ENCODE measurements at places on chromosomes 1 and 21.

DNA sequence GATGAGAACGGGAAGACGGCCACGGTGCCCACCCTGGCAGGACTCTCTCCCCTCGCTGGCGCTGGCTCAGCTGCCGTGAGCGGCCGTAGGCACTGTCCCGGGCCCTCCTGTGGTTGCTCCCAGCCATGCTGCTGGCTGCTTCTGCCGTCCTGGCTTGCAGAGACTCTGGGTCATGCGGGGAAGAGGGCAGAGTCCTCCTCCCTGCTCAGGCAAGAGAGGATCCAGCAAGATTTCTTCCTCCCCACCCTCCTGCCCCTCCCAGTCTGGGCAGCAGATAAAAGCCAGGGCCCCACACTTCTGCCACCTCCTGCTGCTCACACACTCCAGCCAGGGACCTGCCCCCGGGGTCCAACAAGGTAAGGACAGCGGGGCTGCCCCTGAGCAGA lies 60.1 kb downstream of the AGPAT3 start:
- DNase-seq, result no peak

- DNase-seq, result no peak
Measured at GRCh38 chr1:185464777-185465176, 147.7 kb upstream of the IVNS1ABP start.

- peak; percentile 94 for DNase-seq
Measured at GRCh38 chr1:75723989-75724471, 479 bp upstream of the ACADM start.

DNA sequence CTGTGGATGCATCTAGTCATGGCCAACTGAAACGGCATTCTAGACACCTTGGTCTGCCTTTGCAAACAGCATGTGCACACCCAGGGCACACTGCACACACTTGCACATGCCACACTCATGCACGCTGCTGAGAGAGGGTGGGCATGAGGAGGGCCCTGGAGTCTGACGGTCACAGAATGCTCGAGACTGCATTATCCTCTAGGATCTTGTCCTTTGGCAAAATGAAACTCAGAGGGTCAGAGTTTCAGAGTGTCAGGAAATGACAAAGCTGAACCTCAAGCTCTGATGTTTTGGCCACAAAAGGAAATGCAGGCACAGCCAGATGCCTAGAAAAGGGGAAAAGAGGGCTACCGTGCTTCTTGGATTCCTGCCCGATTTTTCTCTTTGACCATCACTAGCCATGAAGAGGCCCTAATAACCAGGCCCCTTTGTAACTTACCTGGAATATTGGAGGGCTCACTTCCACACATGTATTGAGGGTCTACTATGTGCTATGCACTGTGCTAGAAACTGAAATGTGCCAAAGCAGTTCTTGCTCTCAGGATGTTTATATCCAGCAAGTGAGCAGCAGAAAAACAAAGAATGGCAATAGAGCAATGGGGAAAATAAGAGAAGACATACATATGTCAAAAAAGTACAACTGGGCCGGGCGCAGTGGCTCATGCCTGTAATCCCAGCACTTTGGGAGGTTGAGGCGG lies 65.4 kb downstream of the TOMM20 start:
- DNase-seq, result no peak

- DNase-seq, result no peak
Measured at GRCh38 chr1:8356256-8357209, 38.6 kb downstream of the SLC45A1 start.

DNA sequence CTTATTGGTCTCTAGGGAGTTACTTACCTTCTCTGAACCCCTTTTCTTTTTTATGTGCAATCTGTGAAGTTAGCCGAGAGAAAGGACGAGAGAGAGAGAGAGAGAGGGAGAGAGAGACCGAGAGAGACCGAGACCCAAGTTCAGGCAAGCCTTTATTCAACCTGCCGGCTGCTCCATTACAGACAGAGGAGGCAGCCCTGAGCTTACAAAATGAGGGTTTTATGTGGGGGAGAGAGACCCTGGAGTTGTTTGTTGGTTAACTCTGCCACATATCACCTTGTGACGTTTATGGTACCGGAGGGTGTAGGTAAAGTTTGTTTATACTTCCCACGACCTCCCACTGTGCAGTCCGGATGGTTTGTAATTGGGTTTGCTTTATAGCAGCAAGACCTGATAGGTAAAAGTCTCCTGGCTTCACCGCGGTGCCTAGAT lies 1.5 kb upstream of the MCOLN3 start:
- DNase-seq, result no peak

DNA sequence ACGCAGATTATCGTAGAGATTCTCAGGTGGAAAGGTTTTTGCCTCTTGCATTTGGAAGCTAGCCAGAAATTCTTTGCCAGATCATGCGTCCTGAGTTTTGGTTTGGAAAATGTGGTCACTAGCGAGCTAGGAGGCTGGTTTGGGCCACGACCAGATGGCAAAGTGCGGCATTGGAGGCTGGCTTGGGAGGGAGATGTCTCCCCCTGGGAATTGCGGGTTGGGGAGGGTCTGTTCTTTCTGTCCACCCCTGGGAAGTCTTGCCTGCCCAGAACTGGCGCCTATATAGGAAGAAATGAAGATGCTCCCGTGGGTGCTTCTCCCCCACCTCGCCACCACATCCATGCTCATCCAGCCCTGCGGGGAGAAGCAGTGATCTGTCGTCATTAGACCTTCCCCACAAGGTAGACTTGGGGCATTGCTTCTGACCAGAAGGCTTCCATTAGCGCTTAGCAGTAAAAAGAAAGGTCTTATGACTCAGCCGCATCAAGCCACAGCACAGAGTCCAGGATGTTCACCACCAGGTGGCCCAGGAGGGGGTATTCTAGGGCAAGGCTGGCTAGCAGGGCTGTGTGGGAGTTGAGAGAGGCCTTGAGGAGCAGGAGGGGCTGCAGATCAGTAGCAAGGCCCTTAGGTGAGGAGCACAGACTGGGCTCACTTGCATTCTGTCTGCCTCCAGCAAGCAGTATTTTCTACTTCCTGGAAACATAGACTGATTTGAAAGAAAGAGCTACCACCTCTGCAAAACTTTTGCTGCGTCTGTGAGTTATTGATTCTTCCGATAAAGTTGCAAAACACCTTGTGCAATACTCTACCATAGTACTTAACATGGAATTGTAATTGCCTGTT lies 1.5 kb upstream of the PTP4A2 start:
- peak; percentile 92 for DNase-seq

DNA sequence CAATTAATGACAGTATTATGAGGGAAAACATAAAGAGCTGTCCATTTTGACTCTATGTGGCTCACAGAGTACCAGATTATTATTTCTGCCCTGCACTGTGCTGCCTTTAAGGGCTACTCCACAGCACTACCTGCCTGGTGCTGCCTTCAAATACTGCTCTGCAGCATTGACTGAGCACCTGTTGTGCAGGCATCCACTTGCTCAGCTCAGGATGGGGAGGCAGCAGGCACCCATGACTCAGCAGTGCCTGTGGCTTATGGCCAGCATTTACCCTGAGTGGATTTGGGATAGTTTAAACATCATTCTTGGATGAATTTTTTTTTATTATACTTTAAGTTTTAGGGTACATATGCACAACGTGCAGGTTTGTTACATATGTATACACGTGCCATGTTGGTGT lies 953 bp upstream of the KPRP start:
- DNase-seq, result peak; percentile 26

DNA sequence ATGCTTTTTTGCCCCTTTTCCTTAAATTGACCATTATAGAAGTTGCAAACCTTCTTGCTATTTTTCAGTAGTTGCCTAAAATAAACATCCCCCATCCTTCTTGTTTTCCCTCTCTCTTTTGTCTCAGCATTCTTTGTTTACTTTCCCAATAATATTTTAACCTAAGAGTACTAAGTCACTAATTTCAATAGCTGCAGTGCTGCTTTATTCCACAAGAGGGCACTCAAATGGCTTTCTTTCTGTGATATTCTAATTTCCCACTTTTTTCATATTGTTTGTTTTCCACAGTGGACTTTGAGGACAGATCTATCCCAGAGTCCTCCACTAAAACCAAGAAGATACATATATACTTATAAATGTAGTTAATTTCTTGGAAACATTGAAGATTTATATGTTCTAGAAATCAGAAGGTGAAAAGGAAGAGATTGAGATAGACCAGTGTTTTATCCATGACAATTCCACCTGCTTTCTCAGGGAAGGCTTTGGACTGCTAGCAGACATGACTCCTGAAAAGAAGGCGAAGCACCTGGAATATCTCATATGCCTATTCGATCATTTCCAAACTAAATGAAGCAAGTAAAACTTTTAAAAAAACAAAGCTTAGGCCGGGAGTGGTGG lies 104.8 kb upstream of the GRIK1 start:
- DNase-seq, result no peak

DNA sequence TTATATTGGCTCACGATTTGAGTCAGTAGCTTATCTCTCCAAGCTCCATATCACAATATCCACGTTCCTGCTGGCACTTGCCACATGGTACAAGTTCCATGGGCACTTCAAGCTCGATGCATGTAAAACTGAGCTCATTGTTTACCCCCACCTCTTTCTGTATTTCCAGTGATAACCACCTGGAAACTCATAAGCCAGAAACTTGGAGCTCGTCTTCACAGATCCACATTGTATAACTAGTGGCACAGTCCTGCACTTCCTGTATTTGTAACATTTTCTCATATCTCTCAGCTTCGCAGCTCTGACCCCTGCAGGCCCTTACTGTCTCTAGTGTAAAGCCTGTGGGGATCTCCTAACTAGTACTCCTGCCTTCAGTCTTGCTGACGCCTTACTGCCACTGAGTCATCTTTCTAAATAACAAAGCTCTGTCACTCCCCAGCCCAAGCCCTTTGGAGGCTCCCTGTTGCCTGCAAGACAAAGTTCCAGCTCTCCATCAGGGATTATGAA lies 6.5 kb upstream of the C2CD4D start:
- DNase-seq, result peak; percentile 70

GRCh38 chr1:30727824-30728223 lies 4.4 kb upstream of the MATN1 start:
- peak; percentile 75 for DNase-seq

- no peak for DNase-seq
Measured at GRCh38 chr21:30211071-30211470, 4.8 kb downstream of the CLDN8 start.

DNA sequence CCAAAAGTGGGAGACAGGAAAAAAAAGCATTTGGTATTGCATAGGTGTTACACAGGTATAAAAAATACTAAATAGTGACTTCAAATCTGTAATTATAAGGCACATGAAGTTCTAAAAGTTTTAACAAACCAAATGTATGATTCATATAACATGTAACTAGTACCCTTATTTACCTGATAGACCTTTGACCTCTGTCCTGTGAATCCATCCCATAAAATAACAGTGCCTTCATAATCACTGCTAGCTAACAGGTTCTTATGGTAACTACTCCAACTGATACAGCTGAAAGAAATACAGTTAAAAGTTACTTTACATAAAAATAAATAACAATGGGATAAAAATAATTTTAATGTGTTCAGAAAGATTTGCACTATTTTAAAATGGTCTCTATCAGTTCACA lies 163.5 kb downstream of the COP1 start:
- DNase-seq, result no peak

GRCh38 chr21:37101384-37101783 lies 28.3 kb downstream of the TTC3 start:
- DNase-seq, result no peak

DNA sequence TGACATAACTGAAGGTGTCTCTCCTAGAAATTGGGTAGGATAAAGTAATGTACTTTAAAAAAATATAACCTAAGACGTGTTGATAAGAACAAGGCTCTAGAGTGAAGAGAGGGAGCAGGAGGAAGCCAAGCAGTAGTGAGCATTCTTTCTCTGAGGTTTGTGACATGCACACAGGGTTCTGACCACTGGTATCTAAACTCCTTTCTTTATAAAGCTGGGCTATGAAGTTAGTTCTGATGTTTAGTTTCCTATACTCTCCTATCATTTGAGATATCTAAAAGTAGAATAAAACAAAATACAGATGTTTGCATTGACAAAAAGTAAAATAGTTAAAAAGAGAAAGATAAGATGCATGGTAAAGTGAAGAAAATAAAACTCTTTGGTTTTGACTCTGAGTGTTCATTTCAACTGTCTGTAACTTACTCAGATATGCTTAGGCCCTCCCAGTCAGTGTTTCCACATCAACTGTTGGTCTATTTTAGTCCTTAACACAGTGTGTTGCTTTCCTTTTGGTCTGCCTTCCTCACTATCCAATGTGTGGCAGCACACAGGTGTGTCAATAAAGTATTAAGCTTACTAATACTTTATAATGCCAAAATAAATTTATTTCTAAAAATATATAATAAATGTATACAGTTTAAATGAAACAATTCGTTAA lies 543.5 kb downstream of the PTPRC start:
- no peak for DNase-seq

GRCh38 chr1:30275926-30276764 lies 447.2 kb downstream of the MATN1 start:
- no peak for DNase-seq

GRCh38 chr1:164601399-164602100 lies 42.6 kb downstream of the PBX1 start:
- no peak for DNase-seq

DNA sequence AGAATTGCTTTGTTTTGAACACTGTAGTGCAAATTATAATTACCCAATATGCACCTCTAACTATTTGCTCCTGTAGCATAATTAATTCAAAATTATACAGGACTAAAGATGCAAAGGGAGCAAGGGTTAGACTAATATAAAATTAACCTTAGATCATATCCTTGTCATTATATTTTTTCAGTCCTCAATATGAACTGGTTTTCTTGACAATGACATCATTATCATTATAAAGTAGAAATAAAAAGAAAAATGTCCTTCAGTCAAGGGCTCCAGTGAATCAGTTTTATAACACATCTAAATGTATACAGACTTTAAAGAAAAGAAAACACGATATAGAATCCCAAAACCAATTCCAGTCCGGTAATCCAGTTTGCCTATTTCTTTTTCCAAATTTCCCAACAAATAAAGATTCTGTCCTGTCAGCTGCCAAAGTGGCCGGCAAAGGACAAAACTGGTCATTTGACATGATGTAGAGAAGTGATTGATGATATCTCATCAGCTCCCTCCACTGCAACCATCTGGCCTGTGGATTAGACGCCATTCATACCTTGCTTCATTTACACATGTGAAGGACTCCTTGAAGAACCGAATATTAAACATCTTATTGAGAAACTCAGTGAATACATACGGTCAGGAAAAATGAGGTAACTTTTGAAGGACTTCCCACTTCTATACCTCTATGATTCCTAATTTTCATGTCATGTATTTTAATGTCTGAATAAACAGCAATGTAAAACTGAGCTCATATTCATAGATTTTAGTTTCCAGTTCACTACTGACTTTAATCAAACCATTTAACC lies 15.5 kb downstream of the DPYD start:
- DNase-seq, result no peak

GRCh38 chr1:151714820-151715725 lies 1.5 kb downstream of the CELF3 start:
- no peak for DNase-seq

DNA sequence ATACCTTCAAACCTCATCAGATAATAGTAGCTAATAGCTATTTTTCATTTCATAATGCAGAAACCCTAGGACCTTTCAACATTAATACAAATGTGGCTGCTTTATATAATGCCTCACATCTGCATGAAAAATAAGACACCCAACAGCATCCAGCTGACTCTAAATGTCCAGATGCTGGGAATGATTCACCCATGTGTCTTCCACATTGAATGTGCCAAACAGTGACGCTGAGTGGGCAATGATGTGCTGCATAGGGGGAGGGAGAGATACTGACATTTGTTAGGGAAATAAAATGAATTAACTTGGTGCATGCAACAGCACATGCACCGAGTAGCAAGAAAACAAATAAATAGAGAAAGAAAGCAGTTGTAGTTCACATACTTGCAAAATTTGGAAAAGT lies 199.3 kb downstream of the DSCAM start:
- DNase-seq, result no peak

GRCh38 chr1:19154876-19155275 lies 55.2 kb downstream of the UBR4 start:
- DNase-seq, result no peak
